ENCODE measurements at places on chromosomes 16 and 17. TPM values are rescaled to one million over a fixed set of nuclear protein-coding genes. Genes with fewer than 3 reads are reported as not detected.

Gene ZNF469
- total RNA-seq = 0.74 TPM

Gene CSH1
- not detected for total RNA-seq

DNA sequence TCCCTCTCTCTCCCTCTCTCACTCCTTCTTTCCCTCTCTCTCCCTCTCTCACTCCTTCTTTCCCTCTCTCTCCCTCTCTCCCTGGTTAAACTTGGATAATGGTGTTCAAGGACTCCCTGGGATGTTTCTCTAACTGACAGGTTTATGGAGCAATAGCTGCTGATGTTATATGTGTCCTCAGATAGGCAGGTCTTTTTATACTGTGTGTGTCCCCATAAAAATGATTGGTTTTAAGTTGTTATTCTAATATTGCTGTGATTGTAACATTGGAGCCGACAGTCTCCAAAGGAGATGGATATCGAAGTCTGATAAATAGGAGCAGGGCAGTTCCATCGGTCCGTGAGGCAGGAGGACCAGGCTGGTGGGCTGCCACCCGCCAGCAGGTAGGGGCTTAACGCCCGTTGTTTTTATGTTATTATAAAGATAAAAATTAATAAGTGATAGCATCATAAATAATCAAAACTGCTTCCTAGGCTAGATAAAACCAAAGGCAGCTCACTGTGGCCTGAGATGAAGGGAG is 38.1 kb upstream of the C16orf82 start:
- no peak for DNase-seq

GRCh38 chr16:71218306-71218963 is 12.1 kb downstream of the HYDIN start:
- no peak for DNase-seq

DNA sequence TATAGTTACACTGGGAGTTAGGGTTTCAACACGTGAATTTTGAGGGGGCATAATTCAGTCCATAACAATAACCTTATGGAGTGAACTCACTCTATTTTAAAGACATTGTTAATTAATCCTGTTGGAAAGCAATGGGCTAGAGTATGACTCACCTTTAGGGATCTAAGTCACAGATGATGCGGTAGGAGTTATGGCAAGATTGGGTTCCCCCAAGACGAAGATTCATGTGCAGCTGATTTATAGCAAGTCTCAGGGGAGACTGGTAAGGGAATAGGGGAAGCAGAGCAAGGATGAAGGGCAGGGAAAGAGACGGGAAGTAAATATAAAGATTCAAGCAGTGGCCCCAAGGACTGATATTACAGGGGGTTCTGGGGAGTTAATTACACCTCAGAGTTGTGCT is 159.6 kb upstream of the DNAH9 start:
- DNase-seq = no peak

DNA sequence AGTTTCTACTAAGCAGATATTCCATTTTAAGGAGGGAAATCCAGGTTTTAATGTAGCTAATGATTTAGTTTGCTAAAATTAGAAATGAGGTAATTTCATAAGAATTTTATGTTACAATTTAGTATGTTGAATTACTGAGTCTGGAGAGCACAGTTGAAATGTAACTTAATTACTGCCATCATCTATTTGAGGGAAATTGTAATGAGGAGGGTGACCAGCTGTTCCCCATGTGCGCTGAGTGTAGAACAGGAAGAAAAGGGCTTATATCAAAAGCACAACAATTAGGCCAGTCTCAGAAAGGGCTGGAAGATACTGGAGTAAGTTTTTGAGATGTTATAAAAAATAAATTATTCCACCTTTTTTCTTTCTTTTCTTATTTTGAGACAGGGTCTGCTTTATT is 735.1 kb upstream of the GOT2 start:
- DNase-seq = no peak

GRCh38 chr16:23974223-23974622 is 138.4 kb downstream of the PRKCB start:
- no peak for DNase-seq

- DNase-seq = no peak
Measured at GRCh38 chr17:79923974-79924638, 84.9 kb upstream of the CBX4 start.

GRCh38 chr17:64471440-64471839 is 22.5 kb downstream of the MILR1 start:
- no peak for DNase-seq

- no peak for DNase-seq
Measured at GRCh38 chr16:73420676-73421075, 372.7 kb upstream of the ZFHX3 start.

- DNase-seq = no peak
Measured at GRCh38 chr16:57167953-57168352, 17.9 kb downstream of the PSME3IP1 start.

Measured in left ventricle myocardium inferior (tissue), 1 donor.